ENCODE measurements at places on chromosomes 7 and 10. TPM values are rescaled to one million over a fixed set of nuclear protein-coding genes. Genes with fewer than 3 reads are reported as not detected.

The CRTAC1 gene
- 12.1 TPM for total RNA-seq

The VSTM4 gene
- total RNA-seq = 40.5 TPM

The SFRP5 gene
- 6.7 TPM for total RNA-seq

The CPED1 gene
- 34.1 TPM for total RNA-seq

The SPACDR gene
- total RNA-seq = 2.1 TPM

The CPN1 gene
- total RNA-seq = 0.11 TPM

The ANK3 gene
- total RNA-seq = 101 TPM

The SLC26A5 gene
- 0.99 TPM for total RNA-seq

The SSC4D gene
- 3.1 TPM for total RNA-seq

The ZNF467 gene
- total RNA-seq = 2.8 TPM

The TAF3 gene
- 3.8 TPM for total RNA-seq

The NACAD gene
- 11.8 TPM for total RNA-seq

The AQP1 gene
- total RNA-seq = 64.4 TPM

The BPGM gene
- total RNA-seq = 121 TPM

The STK32C gene
- 16.9 TPM for total RNA-seq

The MKLN1 gene
- total RNA-seq = 51.1 TPM

The IPMK gene
- 19.3 TPM for total RNA-seq

The TEX47 gene
- total RNA-seq = not detected

The EMX2 gene
- 1.9 TPM for total RNA-seq

The PPP1R3C gene
- 46.8 TPM for total RNA-seq

The OR2A5 gene
- total RNA-seq = not detected

The SPDYE11 gene
- total RNA-seq = 0.06 TPM

The NEURL1 gene
- 10.9 TPM for total RNA-seq

The WDR86 gene
- total RNA-seq = 139 TPM

The HOXA4 gene
- 1.4 TPM for total RNA-seq

The GPR37 gene
- 14.1 TPM for total RNA-seq

The CFAP69 gene
- total RNA-seq = 10.9 TPM
